T follicular helper cell (primary cell): ENCODE measurements at places on chromosomes 4 and X.

DNA sequence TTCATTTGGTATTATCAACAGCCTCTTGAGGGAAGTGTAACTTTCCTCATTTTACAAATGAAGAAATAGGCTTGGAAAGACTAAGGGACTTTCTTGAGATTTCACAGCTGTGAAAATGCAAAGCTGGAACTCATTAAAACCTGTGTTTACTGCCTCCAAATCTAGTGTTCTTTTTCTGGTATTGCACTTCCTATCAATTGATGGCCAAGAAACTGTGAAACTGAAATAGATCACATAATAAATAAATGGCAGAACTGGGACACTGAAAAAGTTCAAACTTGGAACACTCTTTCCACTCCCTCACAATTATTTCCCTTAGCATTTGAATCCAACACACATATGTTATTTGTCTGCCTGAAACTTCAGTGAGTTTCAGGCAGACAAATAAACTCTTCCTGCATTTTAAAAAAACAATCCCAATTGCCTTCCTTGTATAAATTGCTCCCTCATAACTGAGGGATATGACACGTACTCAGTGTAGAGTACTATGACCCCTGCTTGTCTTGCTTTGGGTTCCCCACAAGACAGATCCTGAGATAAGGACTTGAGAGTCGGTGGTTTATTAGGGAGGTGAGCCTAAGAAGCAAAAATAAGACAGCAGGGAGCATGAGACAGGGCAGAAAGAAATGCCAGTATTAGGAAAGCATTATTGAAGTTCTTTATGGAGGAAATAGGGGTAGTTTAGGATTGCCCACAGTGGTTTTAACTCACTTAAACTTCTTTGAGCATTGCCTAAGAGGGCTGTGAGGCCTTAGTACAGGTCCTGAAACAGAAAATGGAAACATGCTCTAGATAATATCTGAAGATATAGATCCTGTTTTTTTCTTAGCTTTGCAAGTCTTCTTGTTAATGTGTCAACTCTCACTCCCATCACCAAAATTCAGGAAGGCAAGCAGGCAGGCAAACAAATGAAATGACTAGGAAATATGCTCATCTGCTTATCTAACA, 33.9 kb downstream of the RTL3 start:
- DNase-seq = no peak

DNA sequence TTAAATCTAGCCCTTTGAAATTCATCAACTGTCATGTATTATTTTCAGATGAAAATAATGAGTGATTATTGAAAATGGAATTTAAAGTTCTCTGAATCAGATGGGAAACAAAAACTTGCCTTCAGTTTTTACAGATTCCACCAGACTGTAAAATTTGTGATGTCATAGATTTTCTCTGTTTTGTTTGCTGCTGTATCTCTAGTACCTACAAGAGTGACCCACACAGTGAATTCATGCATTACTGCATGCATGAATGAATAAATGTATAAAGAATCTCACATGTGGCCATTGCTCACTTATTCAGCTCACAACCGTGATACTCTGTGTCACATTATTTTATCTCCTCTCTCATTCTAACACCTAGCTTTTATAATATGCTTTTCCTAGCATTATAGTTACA, 532.2 kb upstream of the AGA start:
- no peak for DNase-seq

DNA sequence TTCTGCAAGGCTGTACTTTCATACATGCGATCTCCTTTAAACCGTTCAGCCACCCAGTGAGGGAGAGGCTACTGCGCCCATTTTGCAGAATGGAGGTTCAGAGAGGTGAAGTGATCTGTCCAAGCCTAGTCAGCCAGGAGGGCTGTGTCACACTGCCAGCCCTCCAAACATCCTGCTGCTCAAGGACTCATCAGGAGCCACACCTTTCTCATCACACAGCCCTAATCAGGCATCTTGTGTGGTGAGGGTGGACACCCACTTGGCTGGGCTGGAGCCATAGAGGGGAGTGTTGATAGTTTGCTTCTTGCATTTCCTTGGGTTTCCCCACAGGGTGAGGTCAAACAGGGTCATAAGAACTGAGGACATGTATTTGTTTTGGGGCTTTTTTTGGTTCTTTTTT, 5.4 kb upstream of the CXCR3 start:
- no peak for DNase-seq

DNA sequence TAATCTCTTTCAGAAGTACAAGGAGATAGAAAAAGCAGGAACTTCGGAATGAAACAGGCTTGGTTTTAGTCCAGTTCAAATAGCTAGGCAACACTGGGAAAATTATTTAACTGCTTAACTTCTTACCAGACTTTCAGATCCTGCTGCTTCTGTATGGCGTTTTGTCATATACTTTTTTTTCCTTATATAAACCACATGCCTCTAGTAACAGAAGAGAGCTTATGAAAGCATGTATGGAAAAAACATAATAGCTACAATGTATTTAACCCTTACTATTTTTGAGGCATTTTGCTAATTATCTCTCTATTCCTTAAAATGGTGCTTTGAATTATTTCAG, 439.6 kb downstream of the INPP4B start:
- DNase-seq = no peak

DNA sequence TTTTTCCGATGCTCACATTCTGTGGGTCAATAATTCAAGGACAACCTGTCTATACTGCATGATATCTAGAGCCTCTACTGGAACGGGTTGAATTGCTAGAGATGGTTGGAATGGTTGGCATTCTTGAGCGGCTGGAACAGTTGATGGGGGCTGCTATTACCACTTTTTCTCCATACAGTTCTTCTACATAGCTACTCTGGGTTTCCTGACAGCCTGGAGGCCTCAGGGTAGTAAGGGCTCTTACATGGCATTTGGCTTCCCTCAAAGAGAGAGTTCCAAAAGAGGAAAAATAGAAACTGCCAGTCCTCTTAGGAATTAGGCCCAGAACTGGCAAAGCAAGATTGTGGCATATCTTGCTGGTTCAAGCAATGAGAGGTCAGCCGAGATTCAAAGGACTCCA, 53.1 kb downstream of the NAA11 start:
- no peak for DNase-seq

DNA sequence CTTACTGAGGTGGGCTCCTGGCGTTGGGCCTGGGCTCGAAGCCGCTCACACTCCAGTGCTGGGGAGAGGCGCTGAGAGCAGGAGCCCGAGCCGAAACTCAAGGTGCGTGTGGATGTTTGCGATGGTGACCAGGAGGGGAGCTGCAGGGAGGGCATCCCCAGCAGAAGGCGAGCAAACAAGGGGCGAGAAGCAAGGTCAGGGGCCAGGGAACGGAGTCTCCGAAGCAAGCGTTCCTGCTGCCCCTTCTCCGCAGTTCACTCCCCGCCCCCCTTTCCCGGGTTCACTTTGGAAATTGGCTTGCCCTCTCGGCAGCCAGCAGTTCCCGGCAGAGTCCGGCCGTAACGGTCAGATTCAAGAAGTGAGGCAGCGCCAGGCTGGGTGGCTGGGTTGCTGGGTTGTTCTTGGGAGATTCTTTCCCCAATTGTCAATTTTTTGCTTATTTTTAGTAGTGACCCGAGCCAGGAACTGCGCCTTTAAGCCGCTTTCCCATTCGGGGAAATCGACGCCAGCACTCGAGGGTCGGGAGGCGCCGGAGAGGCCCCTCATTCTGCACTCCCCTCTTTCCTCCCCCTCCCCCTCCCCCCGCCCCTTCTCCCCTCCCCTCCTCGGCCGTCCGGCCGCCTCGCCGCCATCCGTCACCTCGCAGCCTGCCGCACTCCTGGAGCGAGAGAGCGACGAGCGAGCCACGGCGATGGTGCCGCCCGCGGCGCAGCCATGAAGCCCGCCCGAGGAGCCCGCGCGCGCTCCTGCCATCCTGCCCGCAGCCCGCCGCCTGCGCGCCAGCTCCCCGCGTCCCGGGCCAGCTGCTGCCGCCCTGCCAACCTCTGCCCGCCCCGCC, at the start of gene FRMPD3:
Gene FRMPD3, plus strand, starts transcription at position 655 of the 838 bp plus-strand sequence. CDS start 76,937 bp downstream, outside the sequence.
- DNase-seq = no peak

GRCh38 chr4:182931691-182932345, 14.6 kb upstream of the DCTD start:
- DNase-seq = no peak

DNA sequence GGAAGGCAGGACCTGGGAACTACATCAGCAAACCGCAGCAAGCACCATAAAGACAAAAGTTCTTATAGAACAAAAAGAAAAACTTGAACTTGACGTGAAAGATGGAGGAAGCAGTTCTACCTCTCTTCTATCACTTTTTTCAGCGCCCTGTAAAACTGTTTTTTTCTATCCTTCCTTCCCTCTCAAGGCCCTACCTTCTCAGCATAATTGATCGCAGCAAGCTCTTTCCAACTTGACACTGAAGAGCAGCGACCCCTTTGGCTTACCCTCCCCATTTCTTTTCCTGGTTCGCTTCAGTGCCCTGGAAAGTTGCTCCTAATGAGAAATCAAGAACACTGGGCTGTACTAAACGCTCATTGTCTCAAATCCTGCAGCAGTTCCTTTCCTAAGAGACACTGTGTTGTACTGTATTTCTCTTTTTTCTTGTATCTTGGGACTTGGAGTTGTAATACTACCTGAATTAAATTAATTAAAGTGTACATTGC, 150.6 kb upstream of the SLC4A4 start:
- no peak for DNase-seq

GRCh38 chr4:187139141-187139540, 415.5 kb upstream of the FAT1 start:
- DNase-seq = no peak

- DNase-seq = no peak
These were observed 277.6 kb upstream of the DIAPH2 start for GRCh38 chrX:96407072-96407471.

DNA sequence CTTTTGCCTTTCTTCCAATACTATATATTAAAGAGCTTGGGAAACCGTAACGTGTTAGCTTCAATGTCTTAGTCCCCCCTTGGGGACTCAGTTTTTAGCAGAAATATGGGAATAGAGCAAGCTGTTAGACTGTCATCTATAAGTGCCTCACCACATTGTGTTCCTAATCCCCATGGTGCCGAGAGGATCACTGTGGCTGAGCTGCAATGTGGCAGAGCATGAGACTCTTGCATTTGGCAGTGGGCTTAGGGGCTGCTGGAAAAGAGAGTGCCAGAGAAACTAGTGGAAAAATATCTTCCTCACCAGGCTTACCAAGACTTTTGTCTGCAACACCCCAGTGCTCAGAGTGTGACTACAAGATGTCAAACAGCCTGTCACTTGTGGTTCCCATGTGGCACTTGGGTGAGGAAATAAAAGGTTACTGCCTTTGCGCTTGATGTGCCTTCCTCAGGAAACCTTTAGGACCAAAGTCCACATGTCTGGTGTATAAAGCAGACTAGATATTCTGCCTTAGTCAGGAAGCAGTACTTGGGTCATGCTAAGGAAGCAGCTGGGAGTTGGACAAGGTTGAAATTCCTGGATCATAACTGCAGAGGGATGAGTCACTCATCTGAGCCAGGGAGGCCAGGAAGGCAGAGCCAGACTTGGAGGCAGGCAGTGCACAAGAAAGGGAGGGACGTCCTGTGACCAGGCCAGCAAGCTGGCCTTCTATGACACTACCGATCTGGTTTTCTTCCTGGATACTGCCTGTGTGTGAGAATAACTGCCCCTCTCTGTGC, 9.7 kb upstream of the MAGEA4 start:
- DNase-seq = no peak

GRCh38 chr4:158538911-158539310, 17.2 kb downstream of the RXFP1 start:
- no peak for DNase-seq

GRCh38 chr4:4849106-4849505, 10.4 kb upstream of the MSX1 start:
- DNase-seq = no peak

- DNase-seq = no peak
These were observed 973 bp downstream of the ADAMTS3 start for GRCh38 chr4:72567821-72568675.

DNA sequence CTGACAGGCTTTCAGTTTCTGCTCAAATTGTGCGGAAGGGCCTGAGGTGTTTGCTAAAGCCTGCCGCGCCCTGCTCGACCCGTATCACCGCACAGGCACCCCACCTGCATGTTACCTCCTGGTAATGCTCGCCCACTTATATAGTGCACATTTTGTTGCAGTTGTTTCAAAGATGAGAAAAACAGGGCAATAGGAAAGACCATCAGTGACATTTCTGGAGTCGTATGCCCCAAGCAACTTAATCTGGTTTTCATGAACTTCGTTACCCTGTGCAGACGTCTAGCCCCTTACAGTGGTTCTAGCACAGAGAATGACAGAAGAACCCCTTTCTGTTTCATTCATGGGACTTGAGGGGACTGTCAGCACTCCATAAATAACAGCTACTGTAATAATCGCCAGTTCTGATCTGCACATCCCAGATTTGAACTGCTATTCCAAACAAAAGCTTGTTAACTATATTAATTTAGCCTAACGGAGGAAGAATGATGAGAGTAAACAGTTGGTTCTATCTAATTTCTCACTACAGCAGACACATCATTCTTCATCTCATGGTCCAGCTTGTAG, 940 bp upstream of the DCTD start:
- DNase-seq = no peak

- DNase-seq = no peak
These were observed 1.3 kb downstream of the GDI1 start for GRCh38 chrX:154437971-154438893.

DNA sequence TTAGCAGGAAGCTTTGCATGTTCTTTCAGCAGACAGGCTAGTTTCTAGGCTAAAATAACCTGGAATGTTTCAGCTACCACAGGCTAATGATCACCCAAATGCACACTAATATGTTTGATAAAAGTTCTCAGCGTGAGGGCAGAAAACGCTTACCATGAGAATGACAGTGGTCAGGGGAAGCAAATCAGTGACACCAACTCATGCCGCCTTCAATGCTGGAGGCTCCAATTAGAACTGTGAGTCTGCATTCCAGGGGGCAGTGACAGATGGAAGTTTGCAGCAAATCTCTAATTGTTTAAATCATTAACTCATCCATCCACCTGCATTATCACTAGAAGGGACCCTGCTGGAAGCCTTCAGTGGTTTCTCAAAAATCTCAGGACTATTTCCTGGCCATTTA, 43.2 kb downstream of the ANOS1 start:
- no peak for DNase-seq

DNA sequence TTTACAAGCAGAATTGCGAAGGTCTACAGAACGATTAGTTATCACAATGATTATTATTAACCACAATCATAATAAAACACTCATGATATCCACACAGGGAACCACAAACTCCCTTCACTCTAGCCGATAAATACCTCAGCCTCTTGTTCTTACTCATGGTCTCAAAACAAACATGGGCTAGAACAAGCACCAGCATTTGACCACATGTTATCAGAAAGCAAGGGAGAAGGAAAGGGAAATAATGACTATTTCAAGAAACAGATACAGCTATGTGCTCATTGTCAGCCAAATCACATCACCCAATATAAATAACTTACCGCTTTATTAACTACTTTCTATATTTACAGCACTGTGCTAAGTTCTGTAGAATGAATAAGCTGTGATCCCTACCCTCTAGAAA, 663.2 kb upstream of the HTR2C start:
- DNase-seq = no peak

DNA sequence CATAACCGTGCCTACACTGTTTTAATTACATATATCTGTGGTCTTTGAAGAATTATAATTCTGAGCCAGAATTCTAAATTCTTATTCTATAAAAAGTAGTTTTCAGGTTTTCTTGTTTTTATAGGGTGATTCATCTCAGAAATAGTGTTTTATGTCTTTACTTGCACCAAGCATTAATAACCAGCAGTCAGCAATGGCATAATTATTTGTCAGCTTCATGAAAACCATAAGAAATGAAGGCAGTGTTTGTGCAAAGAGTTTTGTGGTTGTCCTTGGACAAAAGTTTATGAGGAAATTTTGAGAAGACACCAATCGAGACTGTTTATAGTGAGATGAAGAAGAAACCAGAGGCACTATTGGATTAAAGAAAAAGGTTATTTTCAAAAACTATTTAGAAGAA, 37.2 kb downstream of the EDNRA start:
- DNase-seq = no peak

GRCh38 chr4:125739760-125740159, 425.0 kb downstream of the FAT4 start:
- no peak for DNase-seq
